Left renal pelvis (tissue), 4 donors: ENCODE measurements at places on chromosomes 5 and 9.

DNA sequence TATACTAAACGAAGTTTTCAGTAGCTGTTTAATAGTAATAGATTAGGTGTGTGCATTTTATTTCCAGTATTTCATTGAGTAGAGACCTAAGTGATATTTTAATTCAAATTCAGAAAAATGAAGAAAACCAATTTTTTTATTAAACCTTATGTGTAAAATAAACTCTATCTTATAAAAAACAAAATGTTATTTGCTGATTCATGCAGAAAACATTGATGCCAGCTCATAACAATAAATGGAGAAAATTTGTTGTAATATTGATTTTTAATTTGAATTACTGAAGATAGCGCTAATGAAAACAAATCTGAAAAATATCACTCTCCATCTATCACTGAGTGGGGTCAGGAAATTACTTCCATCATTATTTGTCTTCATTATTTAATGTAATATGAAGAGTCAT lies 1177.8 kb upstream of the SEMA6A start:
- DNase-seq, result no peak

- no peak for DNase-seq
Measured at GRCh38 chr9:23557689-23558088, 268.4 kb downstream of the ELAVL2 start.

GRCh38 chr5:137778772-137779564 lies 24.8 kb upstream of the HNRNPA0 start:
- no peak for DNase-seq

DNA sequence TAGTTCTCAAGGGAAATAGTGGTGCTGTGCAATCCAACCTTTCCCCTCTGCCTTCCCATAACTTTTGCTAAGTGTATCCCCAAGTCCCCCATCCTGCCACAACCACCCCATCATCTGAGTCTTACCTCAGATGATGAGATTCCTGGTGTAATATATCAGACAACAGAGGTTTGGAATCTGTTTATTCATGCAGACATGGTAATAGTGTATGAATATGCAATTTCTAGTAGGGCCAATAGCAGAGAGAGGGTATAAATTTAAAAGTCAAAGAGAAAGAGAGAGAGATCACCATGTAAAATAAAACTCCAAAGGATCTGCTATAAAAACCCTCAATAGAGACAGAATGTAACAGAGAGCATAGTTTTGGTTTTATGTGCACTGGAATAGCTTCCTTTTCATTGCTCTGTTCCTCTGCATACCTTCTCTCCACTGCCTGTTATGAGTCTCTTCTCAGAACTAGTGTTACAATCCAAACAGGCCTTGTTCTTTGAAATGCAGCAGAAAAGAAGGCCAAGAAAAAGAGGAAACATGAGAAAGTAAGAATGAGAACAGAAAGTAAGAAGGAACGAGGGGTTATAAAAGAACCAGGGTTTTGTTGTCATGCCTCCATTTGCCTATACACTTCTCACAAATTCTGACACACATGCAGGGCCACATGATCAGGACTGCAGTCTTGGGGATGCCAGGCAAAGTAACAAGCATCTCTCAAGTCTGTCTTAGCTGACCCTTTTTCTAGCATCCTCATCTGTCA lies 278.0 kb downstream of the CETN3 start:
- no peak for DNase-seq

DNA sequence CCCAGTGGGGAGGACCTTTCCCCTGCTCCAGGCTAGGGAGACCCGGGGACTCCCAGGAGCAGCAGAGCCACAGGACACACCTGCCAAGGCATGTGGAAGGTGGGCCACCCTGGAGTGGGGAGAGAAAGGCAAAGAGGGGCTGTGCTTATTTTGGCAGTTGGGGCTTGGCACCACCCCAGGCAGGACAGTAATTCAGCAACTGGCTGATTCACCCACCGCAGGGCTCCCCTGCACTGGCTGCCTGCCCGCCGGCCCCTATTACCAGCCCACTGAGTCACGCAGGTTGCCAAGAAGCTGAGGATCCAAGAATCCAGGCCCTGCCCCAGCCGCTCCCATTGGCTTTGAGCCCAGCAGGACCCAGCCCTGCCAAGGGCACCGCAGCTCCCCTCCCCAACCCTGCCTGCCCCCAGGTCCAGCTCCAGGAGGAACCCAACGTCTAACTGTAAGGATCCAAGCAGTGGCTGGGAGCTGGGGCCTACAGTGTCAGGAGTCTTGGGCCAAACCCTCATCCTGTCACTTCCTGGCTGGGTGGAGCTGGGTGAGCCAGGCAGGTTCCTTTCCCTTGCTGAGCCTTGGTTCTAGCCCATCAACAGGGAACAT lies 14.2 kb upstream of the RALGDS start:
- DNase-seq, result no peak

- DNase-seq, result no peak
Measured at GRCh38 chr5:166281433-166281832, 2010.0 kb upstream of the WWC1 start.

DNA sequence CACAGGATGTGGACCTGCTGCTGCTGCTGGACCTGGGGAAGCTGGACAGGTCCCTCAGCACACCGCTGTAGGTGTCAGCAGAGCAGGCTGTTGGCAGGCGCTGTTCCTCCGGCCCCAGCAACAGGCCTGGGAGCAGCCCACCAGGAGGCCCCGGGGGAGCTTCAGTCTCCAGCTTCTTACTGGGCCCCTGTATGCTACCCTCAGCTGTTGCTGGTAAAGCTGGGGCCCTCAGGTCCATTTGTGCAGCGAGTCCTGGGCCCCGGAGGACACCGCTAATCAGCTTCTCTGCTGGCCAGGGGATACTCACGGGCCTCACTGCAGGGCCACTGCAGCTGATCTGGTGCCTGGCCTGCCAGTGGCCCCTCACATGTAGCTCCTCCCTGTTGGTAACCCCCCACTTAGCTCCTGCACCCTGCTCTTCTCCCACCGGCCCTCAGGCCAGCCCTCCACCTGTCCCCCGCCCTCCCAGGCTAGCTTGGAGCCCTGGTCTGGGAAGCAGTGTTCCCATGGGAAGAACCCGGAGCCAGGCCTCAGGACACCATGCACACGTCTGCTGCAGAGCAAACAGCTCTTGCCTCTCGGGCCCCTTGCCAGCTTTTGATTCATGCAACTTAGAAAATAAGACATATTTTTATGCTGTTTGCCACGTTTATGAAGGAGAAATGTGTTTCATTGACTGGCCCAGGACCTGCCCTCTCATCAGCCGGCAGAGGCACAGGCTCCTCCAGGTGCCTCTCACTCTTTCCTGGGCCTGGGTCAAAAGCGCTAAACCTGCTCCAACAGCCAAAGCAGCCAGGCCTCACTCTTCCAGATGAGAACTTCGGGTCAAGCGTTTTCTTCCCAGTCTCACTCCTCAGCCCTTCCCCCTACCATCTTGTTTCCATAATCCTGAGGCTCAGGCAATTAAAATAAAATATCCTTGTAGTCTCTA lies 61.0 kb upstream of the ADAMTS2 start:
- no peak for DNase-seq

DNA sequence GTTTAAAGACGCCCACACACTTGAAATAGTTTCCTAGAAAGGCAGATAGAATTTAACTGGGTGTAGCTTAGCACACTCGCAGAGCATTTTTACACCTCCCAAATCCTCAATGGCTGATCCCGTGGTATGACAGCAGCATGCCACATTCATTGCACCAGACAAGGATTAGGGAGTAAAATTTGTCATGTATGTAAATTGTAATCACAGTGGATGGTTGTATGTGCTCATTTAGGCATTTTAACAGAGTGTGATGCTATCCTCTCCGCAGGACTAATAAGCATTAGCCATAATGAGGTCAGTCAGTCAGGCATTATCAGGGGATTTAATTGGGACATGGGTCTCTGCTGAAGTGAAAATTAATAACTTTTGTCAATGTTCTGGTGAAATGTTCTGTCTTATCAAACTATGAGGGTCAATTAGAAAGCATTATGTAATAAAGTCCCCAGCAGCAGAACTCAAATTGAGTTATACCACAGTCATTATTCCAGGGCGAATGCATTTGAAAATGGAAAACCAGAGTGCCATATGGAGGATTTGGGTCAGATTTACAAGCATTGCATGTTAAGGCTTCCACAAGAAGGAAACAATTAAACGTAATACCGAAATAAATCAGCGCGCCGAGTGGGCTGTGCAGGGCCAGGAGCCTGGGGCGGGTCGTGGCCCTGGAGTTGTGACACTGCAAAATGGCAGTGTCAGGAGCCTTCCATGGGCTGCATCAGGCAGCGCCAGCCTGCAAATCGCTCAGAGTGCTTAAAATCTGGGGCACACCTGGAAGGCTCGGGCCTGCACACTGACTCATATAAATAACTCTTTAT lies 602.2 kb downstream of the BNC2 start:
- DNase-seq, result no peak

GRCh38 chr9:121966706-121967105 lies 126.4 kb downstream of the TTLL11 start:
- DNase-seq, result no peak

GRCh38 chr9:134605966-134606357 lies 35.6 kb upstream of the COL5A1 start:
- no peak for DNase-seq

DNA sequence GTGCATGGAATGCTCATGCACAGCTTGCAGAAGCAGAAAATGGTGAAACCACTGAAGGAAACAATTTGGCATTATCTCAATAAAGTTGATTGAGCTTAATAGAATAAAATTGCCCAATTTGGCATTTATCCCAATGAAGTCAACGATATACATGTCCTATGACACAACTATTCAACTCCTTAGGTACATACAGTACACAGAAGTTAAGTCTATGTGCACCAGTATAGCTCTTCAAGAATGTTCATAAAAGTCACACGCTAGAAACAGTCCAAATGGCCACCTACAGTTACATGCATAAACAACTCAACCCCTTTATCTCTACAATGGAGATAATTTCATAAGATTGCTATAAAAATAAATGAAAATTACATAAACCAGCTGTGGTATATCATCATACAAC lies 184.5 kb downstream of the DENND1A start:
- DNase-seq, result no peak

DNA sequence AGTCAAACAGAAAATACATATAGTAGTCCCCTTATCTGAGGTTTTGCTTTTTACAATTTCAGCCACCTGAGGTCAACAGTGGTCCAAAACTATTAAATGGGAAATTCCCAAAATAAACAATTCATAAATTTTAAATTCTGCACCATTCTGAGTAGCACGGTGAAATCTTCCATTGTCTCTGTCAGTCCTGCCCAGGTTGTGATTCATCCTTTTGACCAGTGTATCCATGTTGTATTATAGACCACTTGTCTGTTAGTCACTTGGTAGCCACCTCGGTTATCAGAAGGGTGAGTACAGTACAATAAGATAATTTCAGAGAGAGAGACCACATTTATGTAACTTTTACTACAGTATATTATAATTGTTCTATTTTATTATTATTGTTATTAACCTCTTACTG lies 2.8 kb downstream of the CCDC152 start:
- no peak for DNase-seq

GRCh38 chr5:172466062-172466461 lies 11.7 kb upstream of the SH3PXD2B start:
- DNase-seq, result no peak

GRCh38 chr9:107673861-107674720 lies 184.5 kb upstream of the KLF4 start:
- no peak for DNase-seq

DNA sequence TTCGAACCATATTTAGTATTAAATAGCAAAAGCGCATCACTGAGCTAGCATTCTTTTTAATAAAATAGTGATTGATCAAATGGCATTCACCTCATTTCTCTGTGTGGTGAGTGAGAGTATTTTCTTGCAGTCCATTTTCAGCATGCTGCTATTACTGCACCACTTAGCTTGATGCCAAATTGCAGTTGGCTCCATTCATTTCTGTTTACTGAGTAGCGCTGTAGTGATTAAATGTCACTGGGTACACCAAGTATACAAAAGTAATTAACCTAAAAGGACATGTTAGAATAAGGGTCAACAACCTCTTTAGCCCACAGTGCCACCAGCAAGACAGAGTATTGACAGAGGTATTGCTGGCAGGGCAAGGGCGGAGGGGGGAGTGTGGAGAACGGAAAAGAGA lies 122.0 kb downstream of the TLE4 start:
- DNase-seq, result no peak

- no peak for DNase-seq
Measured at GRCh38 chr9:111187376-111187775, 142.6 kb downstream of the OR2K2 start.

DNA sequence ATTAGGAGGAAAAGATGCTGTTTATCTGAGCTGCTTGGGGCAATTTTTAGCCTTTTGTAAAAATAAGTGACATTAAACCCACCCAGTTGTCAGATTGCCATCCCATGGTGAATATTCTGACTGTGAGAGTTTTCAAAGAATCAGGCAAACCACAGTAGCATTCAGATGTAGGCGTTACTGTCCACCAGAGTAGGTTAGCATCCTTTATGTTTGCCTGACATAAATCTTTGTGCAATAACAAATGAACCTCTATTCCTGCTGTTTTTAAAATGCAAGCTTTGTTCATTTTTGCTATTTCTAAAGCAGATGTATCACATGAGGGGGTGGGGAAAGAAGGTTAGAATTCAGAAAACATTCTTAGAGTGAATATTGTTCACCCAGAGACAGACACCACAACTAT lies 427.8 kb downstream of the CDH9 start:
- no peak for DNase-seq

GRCh38 chr9:121427899-121428298 lies 57.8 kb upstream of the STOM start:
- DNase-seq, result no peak
